ENCODE measurements at places on chromosomes 2 and 18.

GRCh38 chr2:71746946-71747501 lies 293.7 kb downstream of the DYSF start:
- DNase-seq = peak; percentile 47

DNA sequence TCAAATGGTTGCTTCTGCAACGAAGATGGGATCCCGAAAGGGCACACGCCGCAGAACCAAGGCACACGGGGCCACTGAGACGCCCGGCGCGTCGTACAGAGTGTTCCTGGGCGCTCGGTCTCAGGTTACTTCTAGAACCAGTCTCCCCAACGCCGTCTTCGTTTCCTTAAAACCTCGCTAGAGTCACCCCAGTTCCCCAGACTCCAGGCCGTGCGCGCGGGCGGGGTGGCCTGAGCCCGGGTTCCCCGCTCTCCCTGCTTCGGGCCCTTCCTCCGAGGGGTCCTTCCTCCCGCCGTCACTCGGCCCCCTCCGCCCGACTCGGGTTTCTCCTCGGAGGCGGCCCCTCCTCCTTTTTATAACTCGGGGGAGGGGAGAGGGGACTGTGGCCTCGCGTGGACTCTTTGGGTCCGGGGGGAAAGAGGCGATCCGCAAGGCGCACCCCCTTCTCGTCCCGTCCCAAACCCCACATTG lies 774 bp upstream of the FZD7 start:
- no peak for DNase-seq

DNA sequence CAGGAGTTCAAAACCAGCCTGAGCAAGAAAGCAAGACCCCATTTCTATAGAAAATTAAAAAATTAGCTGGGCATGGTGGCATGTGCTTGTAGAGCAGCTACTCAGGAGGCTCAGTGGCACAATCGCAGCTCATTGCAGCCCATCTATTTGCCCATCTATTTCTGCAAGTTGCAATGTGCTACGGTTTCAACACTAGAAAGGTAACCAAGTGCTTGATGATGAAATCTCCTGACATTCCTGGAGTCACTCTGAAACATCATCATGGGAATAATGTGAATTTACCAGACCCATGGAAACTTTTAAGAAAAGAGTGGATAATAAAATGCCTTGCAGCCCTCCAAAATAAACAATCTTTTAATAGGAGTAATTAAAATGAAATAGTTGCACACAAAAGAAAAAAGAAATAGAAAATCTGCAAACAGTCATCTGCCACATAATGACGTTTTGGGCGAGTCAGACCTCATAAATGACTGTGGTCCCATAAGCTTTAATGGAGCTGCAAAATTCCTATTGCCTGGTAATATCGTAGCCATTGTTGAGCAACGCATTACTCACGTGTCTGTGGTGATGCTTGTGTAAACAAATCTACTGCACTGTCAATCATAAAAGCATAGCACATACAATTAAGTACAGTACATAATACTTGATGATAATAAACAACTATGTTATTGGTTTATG lies 46.6 kb upstream of the AMMECR1L start:
- peak; percentile 48 for DNase-seq

GRCh38 chr2:58221909-58222308 lies 19.2 kb downstream of the FANCL start:
- no peak for DNase-seq

DNA sequence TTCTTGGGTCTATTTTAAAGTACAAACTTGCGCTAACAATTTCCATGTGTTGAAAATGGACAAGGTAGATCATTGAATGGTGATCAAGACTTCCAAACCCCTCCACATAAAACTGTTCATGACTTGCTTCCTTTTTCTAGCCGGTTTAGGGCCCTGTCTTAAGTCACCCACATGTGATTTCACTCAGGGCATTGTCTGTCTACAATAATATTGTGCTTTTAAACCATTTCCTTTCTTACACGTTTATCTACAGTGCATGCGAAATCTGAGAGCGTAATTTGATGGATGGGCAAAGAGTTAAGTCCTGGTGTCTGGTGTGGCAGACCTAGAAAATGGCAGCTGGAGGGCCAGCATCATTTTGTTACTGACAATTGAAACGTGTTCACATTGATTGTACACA lies 2.0 kb upstream of the ZNF516 start:
- no peak for DNase-seq

DNA sequence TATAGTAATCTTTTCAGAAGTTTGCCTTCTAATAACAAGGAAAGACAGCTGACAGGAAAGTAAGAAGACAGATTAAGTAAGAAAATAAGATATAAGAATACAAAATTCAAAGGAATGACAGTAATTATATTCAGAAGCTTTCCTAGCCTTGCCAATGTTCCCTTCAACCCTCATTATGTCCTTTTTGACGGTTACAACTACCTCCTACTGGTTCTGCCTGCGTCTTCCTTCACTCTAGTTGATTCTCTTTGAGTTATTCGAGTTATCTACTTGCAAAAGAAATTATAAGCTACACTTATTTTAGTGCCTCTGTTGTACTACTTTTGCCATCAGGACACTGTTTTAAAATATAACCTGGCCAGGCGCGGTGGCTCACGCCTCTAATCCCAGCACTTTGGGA lies 218.9 kb upstream of the GYPC start:
- DNase-seq = no peak
